Nucleus accumbens (tissue), 56 donors: ENCODE measurements at places on chromosomes 3 and 15.

- no peak for DNase-seq
These were observed 906.9 kb downstream of the FHIT start for GRCh38 chr3:60344340-60344739.

GRCh38 chr3:170049146-170050000, 11.6 kb downstream of the GPR160 start:
- no peak for DNase-seq

GRCh38 chr3:167901138-167901537, 165.6 kb downstream of the SERPINI1 start:
- no peak for DNase-seq

GRCh38 chr3:44104668-44105321, 136.9 kb upstream of the TOPAZ1 start:
- DNase-seq = peak; percentile 22

- DNase-seq = no peak
These were observed 71.9 kb downstream of the SSR3 start for GRCh38 chr3:156483002-156483401.

DNA sequence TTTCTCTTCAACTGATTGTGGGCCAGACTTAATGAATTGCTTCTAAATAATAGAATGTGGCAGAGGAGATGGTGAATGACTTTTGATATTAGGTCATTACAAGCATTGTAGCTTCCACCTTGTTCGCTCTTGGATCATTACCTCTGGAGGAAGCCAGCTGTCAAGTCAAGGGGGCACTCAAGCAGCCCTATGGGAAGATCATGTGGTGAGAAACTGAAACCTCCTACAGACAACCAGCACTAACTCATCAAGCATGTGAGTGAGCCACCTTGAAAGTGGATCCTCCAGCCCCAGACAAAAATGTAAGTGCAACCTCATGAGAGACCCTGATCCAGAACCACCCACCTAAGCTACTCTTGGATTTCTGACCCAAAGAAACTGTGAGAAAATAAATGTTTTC, 109.8 kb upstream of the TBC1D5 start:
- DNase-seq = no peak

DNA sequence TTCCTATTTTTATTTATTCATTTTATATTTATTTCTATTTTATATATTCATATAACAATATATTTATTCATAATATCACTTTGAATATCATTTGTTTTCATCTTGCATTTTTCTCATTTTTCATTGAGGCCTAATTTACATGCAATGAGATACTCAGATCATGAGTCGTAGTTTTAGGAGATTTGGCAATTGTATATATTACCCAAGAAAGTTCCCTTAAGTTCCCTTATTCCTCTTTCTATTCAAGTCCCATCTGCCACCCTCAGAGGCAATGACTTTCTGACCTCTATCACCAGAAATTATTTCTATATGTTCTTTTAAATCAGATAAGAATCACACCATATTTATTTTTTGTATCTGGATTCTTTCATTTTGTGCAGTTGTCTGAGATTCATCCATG, 329.1 kb upstream of the TPRG1 start:
- no peak for DNase-seq

DNA sequence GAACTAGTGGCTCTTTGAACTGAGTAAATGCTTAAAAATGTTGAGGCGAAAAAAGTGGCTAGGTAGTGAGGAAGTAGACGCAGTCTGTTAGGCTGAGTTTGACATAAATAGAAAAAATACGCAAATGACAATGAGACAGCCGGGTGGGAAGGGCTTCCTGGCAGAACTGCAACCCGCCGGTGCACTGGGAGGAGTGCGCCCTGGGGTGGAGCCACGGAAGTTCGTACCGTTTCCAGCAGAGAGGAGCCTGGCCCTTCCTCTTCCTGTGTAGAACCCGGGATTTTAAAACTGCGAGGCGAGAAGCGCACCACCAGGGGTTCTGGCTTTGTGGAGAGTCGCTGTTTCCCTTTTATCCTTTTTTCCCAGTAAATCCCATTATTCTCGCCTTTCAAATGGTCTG, 602.6 kb downstream of the PYDC2 start:
- DNase-seq = no peak

DNA sequence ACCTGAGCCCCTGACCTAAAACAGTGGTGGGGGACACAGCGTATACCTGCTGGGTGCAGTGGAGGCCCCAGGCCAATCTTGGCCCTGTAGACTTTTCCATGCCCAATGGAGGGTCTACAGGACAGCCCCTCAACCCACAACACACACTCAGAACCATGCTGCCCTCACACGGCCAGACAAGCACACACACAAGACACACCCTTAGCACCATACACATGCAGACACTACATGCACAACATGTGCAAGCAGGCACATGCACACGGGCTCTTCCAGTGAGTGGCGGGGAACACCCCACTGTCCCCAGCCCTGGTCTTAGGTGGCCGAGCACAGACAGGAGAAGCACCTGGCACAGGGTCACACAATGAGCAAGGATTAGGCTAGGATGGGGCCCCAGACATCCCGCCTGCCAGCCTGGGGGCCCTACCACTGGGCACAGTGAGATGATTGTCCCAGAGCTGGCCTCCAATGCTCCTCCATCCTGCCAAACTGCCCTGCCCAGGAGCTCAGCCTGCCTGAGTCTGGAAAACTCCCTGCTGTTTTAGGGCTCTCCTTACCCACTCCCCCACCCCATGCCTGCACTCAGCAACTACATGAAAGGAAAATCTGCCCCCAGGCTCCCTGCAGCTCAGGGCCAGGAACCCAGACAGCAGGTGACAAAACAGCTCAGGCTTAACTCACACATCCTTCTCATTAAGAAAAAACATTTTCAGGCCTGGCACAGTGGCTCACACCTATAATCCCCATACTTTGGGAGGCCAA, 15.8 kb downstream of the IQSEC1 start:
- DNase-seq = no peak

- no peak for DNase-seq
These were observed 26.5 kb upstream of the AADACL2 start for GRCh38 chr3:151707216-151707615.

GRCh38 chr3:16888356-16888755, 3.6 kb downstream of the PLCL2 start:
- DNase-seq = no peak

DNA sequence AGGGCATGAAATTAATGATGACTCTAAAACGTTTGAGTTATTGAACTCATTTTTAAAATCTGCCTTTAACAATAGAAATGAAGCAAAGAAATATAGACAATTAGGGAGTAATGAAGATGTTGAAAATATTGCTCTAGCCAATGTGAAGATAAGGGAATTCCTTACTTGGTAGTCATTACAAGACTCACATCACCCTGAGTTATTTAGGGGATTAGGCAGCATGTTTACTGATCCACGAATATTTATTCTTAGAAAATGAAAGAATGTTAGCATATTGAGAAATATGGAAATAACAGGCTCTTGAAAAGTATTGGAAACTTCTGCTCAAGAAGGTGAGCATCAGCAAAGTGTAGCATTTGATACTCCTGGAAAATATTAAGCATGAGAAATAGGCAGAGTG, 398.1 kb upstream of the ARPP21 start:
- DNase-seq = no peak

DNA sequence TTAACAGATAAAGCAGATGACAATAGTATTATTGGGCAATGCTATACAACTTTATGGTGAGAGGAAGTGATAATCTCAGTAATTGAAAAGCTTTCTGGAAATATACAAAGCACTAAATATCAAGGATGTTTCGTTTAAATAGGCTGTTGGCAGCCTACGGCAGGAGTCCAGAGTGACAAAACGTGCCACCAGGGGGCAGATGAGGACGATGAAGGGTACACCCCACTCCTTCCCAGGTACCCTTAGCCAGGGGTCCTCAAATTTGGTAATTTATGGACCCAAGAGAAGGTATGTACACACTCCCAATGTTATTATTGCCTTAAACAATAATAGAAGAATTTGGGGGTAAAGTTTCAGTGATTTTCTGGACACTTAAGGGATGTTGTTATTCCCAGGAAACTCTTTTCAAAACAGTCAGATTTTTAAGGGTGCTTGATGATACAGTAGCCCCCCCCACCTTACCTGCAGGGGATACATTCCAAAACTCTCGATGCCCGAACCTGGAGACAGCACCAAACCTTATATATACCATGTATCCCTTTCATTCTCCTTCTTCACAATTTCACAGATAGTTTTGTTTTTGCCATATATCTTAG, 1.4 kb upstream of the MAGEL2 start:
- DNase-seq = no peak

DNA sequence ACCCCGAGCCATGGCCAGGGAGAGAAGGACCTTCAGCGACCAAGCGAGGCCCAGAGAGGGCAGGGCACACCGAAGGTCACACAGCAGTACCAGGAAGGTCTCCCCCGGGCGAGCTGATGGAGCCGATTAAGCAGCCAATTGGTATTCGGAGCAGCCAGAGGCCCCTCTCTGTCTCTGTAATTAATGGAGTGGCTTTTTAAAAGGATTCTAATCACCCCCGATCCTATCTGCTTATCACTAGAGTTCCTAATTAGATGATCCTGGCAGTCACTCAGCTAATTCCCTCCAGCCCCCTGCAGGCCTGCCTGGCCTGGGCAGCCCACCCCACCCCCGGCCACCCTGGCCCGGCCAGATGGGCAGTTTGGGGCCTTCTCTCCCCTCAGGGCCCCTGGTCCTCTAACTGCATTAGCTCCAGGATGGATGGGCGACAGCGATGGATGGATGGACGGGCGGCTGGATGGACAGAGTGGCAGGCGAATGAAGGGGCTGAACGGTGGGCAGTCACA, 1.6 kb upstream of the DNAJB8 start:
- no peak for DNase-seq

DNA sequence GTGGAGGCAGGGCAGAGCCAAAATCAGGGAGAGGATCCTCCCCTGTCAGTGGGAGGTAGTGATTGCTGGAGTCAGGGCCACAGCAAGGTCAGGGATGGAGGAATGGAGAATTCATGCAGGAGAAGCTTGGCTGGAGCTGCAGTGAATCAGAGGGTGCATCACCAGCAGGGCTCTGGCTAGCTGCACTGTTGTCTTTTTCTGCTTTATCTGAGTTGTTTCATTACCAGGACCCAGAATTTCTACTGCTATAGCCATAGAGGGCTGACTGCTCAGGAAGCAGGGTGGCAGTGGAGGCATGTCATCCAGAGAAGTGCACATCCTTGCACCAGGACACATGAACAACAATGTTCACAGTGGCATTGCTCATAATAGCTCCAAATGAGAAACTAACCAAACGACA, 113.5 kb upstream of the GALNT15 start:
- no peak for DNase-seq

DNA sequence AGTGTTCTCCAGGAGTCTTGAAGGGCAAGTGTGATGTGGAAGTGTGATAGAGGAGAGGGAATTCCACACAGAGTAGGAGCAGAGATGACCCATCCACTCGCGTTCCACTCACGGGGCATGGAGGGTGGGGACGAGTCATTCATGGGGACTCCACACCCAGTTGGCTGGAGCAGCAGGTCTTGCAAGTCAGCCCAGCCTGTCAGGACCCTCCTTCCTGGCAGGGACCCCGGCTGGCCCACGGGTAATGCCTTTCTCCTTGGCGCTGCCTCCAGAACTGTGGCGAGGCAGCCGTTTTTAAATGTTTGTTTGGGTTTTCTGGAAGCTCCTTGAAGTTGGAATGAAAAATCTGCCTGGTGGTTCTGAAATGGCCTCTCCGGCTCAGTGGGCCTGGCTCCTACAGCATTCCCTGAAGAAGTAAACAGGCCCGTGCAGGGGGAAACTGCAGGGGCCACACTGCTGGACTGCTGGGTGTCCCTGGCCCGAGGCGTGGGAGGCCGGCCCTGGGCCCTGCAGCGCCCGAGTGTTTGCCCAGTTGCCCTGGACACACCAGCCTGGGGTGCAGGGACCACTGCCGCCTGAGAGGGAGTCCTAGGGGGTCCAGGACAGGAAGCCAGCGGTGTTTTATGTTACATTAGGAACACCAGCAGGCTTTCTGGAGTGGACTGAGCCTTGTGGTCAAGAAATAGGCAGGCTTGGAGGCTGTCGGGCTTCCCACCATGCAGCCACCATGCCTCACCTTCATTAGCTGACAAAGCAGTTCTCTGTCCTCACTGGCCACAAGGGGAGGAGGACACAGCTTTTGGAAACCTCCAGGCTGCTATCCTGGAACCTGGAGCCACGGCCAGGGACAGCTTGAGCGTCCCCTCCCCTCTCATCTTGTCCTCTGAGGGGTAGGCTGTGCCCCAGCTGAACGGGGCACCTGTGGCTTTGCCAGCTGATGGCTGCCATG, 61.3 kb downstream of the CEMIP start:
- DNase-seq = no peak

- DNase-seq = no peak
These were observed 79.8 kb upstream of the HRH1 start for GRCh38 chr3:11074451-11074850.

- no peak for DNase-seq
These were observed 66.7 kb upstream of the TNIK start for GRCh38 chr3:171526869-171527268.

- no peak for DNase-seq
These were observed 33.2 kb downstream of the IFT122 start for GRCh38 chr3:129473067-129473768.

DNA sequence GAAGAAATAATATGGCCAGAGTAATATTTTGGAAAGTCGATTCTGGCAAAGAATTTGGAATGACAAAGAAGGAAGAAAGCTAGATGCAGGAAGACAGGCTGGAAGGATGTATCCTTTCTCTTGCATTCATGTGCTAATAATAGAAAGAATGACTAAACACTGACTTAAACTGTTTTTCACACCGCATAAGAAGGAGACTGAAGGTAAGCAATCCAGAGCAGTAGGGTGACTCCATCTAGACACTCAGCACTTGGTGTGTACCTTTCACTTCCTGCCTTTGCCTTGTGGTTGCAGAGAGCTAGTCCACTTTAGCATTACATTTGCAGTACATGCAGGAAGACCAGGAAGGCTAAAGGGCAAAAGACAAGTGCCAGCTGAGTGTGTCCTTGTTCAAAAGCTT, 234.6 kb downstream of the RBMS3 start:
- DNase-seq = no peak

- no peak for DNase-seq
These were observed 1.5 kb downstream of the C2CD4A start for GRCh38 chr15:62068071-62068809.

- DNase-seq = no peak
These were observed 43.8 kb upstream of the SLCO2A1 start for GRCh38 chr3:134073583-134073945.

DNA sequence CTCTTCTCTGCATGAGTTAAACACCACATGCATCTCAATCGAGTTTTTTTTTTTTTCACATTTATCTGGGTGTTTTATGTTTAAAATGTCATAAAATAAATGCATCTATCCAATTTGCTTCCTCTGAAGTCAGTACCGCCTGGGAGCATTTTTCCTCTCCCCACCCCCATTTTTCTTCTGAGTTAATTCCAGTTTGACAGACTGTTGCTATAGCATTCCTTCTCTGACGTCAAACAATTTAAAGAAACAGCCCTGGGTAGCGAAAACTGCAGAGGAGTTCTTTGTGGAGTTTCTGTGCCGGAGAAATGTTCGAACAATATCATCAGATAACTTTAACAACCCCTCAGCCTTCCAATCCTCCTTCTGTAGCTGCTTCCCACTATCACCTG, 900 bp upstream of the GNB4 start:
- no peak for DNase-seq
